ENCODE measurements at places on chromosomes 5 and 9.

DNA sequence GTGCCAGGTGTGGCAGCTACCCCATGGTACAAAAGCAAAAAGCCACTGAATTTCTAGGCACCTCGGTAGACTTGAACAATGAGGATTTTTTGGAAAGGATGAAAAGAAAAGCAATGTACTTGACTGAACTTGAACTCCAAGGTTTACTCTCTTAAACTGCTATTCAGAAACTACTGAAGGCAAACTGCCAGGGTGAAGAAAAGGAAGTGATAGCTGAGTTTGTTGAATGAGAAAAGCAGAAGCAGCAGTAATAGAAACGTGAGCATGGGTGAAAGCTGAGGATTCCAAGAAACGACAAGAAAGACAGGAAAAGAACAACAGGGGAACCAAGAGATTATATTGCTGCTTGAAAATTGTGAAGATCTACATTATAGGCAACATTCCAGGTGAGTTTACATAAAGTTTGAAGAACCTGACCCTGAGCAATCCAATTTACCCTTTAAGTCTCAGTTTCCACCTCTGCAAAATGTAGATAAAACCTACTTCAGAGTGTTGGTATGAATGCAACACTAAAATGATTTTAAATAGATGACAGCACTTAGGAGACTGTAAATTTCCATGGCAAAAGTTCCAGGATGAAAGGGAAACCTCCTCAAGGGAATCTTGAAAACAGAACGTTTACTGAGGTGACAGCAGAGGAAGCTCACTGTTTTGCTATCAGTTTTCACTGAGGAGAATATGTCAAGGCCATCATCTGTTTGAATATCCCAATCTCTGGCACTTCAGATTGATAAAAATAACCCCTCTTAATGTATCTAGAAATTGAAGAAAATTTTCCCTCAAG lies 245.8 kb downstream of the SPATA31D1 start:
- no peak for DNase-seq

GRCh38 chr9:117470902-117471301 lies 56.0 kb upstream of the ASTN2 start:
- DNase-seq: no peak

DNA sequence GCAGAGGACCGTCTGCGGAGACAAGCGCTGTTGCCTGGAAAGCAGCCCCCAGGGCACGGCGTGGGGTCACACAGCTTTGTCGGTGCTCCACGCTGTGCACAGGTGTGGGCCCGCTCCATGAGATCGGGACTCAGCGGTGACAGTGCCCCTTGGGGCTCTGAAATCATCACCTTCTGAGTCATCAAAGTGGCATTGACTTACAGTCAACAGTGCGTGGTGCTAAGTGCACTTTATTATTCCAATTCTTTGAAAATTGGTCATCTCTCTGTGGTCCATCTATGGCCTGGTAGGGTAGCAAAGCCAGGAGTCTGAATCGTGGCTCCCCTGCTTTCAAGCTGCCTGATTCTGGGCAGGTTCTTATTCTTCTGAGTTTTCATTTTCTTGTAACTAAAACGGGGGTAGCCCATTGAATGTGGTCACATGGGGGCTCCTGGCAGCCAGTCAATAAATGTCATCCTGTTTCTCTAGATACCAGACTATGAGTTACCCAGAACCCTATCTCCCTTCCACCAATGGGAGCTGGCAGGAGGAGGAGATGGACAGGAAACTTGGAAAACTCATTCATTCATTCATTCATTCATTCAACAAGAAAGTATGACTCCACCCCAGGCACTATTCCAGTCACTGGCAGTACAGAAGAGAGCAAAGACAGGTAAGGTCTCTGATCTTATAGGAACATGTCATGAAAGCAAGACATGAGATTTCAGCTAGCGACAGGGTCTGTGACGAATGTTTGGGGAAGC lies 20.3 kb upstream of the UNC5A start:
- DNase-seq: no peak

DNA sequence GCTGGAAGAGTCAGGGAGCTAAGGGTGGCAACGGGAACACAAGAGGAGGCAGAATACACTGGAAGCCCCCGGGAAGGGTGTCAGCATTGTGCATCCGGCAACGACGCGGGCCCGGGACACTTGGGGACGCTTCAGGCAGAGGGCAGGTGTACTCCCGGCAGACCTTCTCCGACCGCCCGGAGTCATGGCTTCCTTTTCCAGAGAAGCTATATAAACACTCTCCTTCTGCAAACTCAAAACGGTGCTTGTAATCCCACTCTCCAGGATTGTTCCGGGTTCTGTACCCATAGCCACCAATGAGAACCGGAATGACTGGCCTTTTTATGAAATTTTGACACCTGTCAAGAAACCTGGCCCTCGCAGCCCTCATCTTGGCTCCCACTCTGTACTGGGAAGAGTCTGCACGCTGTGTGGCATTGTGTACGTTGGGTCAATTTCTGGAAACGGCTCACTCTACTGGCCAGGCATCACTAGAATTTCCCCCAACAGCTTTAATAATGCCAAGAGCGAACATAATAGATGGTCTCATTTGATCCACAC lies 462 bp upstream of the MCC start:
- no peak for DNase-seq

- no peak for DNase-seq
These were observed 605.0 kb upstream of the CLINT1 start for GRCh38 chr5:158463938-158464337.

DNA sequence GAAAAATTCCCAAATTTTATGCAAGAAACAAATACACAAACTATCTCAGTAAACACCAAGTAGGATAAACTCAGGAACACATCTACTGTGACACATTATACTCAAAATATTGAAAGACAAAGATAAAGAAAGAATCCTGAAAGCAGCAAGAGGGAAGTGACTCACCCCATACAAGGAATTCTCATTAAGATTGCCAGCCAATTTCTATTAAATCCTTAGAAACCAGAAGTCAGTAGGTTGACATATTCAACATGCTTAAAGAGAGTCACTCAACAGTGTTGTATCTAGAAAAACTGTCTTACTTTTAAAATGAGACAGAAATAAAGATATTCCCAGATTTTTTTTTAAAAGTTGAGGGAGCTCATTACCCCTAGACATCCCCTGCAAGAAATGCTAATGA lies 15.5 kb downstream of the SPATA31E1 start:
- no peak for DNase-seq

Data from NCI-H1092 treated with DMSO at 0.1 percent for 48 hours (cell line).